Activated T-helper 1 cell treated with anti-CD3 and anti-CD28 coated beads, Interleukin-2, amount 50 U/mL, for 16 hours (primary cell): ENCODE measurements at places on chromosomes 16 and 17.

DNA sequence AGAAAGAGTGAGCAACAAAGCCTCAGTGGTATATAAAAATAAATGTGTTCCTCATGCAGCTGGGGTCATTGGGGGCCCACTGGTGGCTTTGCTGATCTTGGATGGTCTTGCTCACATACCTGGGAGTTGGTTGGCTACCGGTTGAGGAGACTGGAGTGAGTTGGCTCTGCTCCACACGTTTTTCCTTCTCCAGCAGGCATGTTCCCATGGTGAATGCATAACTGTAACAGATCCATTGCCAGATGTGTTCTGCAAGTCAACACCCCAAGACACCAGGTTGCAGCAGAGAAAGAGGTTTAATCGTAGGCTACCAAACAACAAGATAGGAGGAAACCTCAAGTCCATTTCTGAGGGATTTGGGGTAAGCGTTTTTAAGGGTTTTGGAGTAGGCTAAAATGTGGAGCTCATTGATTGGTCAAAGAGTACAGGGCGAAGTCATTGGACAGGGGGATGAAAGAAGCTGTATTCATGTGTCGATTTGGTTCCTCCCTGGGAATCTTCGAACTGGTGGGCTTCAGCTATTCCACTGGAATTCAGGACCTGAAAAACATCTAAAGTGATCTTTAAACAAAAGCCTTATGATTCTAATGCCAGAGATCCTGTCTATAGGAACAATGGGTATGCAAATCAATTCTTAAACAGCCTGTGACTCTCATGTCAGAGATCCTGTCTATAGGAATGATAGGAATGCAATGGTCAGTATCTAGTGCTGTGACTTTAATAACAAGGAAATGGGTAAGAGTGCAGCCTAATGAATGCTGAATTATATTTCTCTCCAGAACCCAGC, 467.5 kb upstream of the C16orf82 start:
- no peak for DNase-seq

DNA sequence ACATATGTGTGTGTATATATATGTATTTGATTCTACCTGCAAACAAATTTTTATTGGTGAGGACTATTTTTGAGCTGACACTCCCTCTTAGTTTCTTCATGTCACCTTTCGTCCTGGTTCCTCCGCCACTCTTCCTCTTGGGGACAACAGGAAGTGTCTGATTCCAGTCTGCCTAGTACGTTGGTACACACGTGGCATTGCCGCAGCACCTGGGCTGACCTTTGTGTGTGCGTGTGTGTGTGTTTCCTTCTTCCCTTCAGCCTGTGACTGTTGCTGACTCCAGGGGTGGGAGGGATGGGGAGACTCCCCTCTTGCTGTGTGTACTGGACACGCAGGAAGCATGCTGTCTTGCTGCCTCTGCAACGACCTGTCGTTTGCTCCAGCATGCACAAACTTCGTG, 29.4 kb upstream of the CACNG5 start:
- DNase-seq = no peak

- no peak for DNase-seq
Observed at GRCh38 chr17:46984341-46984740, 5.3 kb upstream of the RPRML start.

GRCh38 chr17:46212634-46213435, 19.6 kb upstream of the KANSL1 start:
- peak; percentile 7 for DNase-seq
